ENCODE measurements at places on chromosomes 3 and 15. TPM values are rescaled to one million over a fixed set of nuclear protein-coding genes. Genes with fewer than 3 reads are reported as not detected.

Gene ANKRD34C
- total RNA-seq = not detected

Gene RAD51
- 9.9 TPM for total RNA-seq

Gene CLDN16
- total RNA-seq = 0.06 TPM

Gene CD200R1
- not detected for total RNA-seq

Gene VIPR1
- total RNA-seq = 0.25 TPM

Gene TGM5
- not detected for total RNA-seq

Gene KLF15
- 0.49 TPM for total RNA-seq

Data from bladder microvascular endothelial cell (primary cell).